Lung (tissue), 17 donors: ENCODE measurements at places on chromosomes 12 and 14. TPM values are rescaled to one million over a fixed set of nuclear protein-coding genes. Genes with fewer than 3 reads are reported as not detected.
A peak's percentile ranks its signal among the peaks of the same experiment; 100 is the strongest.

GRCh38 chr14:68807148-68807600 is 14.3 kb upstream of the ZFP36L1 start:
- H3K4me1 ChIP-seq = no peaks in the 10 kb centered on the region
- peak; percentile 87 for DNase-seq
- H3K4me3 ChIP-seq = no peak overlapping the region
- no peaks in the 10 kb centered on the region for H3K36me3 ChIP-seq
- H3K27ac ChIP-seq = peak overlapping the region; percentile 89
- H3K27me3 ChIP-seq = no peaks in the 10 kb centered on the region

- no peak overlapping the region for H3K4me3 ChIP-seq
- H3K36me3 ChIP-seq = no peaks in the 10 kb centered on the region
- DNase-seq = no peak
- peaks cover 63% of the 10 kb centered on the region for H3K27me3 ChIP-seq
- H3K4me1 ChIP-seq = peaks cover 19% of the 10 kb centered on the region
Measured at GRCh38 chr12:53696655-53697331, 20.9 kb upstream of the ATP5MC2 start.

- H3K27me3 ChIP-seq = no peaks in the 10 kb centered on the region
- DNase-seq = no peak
- no peak overlapping the region for H3K4me3 ChIP-seq
- peaks cover 2% of the 10 kb centered on the region for H3K4me1 ChIP-seq
- no peak overlapping the region for H3K27ac ChIP-seq
- H3K36me3 ChIP-seq = no peaks in the 10 kb centered on the region
Measured at GRCh38 chr12:70646850-70647249, 9.6 kb upstream of the PTPRB start.

Gene SPRYD4
- polyA plus RNA-seq = 2.0 TPM

GRCh38 chr12:54996205-54996604 is 11.6 kb upstream of the TESPA1 start:
- H3K36me3 ChIP-seq = no peaks in the 10 kb centered on the region
- no peak for DNase-seq
- H3K4me3 ChIP-seq = no peak overlapping the region
- H3K27me3 ChIP-seq = no peaks in the 10 kb centered on the region
- no peak overlapping the region for H3K27ac ChIP-seq

DNA sequence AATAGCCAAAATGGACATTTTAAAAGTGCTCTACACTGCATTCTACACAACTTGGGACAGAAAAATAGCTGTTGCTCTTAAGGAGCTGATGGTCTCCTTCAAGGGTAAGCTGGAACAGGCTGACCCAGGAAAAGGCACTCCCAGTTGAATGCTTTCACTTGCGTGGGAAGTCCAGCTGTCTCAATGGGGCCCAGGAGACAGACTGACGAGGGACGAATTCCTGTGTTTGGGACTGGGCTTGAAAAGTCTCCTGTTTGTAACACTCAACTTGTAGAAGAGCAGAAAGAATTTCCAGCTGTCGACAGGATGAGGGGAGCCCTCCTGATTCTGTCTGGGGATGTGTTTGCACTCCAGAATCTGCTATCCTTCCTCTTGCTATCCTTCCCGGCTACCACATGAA is 180.8 kb downstream of the ZFP36L1 start:
- peak; percentile 61 for DNase-seq
- peak overlapping the region; percentile 48 for H3K27ac ChIP-seq
- no peaks in the 10 kb centered on the region for H3K36me3 ChIP-seq
- H3K4me1 ChIP-seq = peaks cover 36% of the 10 kb centered on the region
- H3K4me3 ChIP-seq = no peak overlapping the region
